PC-9 (cell line): ENCODE measurements at places on chromosomes 4 and X.

GRCh38 chrX:11530621-11531020, 135.1 kb downstream of the ARHGAP6 start:
- no peak for DNase-seq

GRCh38 chr4:94746746-94747145, 11.0 kb upstream of the BMPR1B start:
- no peak for DNase-seq

DNA sequence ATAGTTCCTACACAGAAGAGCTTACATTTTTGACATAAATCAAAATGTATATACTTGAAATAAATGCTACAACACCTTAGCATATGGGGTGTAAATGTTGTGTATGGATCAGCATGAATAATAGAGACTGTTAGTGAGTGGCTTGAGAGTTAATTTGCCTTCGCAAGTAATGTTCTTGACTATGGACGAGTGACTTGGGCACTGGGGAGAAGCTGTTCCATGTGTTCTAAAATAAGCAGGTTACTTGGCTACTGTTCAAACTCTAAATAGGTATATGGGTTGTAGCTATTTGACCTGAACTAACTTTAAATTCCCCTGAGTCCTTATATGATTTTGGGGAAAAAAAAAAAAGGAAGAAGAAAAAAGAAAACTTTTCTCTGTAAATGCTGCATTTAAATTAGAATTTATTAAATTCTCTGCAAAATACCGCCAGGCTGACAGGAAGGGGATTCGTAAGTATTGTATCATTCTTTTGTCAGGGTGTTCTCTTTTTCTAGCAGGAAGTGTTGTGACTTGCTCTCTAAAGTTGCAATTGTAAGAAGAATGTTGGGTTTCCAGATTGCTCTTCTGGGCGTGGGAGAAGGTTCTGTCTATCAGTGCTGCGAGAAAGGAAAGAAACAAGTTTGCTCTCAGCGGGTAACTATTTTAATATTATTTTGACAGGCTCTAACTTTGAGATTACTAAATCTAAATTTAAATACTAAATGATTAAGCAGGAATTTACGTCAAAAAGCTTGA, 32.2 kb downstream of the PLS3 start:
- no peak for DNase-seq

DNA sequence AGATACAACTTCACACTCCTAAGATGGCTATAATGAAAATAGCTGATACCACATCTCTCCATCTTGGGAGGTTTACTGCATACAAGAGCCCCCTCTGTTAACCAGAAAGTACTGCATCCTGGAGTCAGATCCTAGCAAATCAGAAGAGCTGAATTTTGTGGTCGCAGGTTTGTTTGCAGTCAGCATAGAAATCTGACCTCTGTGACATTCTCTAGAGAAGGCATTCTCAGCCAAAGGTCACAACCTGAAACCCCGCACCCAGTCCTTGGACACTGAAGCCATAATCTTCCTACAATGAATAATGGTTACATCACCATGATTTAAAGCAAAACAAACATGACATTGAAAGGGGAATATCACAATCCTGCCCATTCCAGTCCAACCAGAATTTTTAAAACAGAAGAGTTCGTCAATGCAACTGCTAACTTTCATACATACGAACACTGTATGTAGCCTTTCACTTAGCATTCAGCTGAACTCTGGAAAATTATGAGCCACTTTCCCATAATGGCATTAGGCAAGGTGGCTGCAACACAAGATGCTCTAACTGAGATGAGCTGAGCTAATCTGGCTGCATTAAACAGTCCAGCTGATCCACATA, 17.6 kb downstream of the HS6ST2 start:
- DNase-seq, result peak; percentile 61

DNA sequence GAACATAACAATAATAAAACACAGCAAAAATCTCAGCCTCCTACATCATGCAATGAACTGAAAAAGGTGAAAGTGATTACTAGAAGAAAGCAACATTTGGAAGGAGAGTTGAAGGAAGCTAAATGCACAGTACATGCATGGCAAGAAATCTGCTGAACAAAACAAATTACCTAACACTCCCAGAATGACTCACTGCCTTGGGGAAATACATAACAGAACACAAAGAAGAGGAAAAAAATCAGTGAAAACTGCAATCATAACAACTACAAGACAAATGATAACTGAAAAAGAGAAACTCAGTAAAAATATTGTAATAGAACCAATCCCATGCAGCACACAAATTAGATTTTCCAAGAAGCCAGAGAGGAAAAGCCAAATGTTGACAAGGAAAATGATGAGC, 1513.2 kb downstream of the ARAP2 start:
- DNase-seq, result no peak

- no peak for DNase-seq
Observed at GRCh38 chr4:67581208-67581857, 22.8 kb downstream of the STAP1 start.
